ENCODE measurements at places on chromosomes 5 and 9.

DNA sequence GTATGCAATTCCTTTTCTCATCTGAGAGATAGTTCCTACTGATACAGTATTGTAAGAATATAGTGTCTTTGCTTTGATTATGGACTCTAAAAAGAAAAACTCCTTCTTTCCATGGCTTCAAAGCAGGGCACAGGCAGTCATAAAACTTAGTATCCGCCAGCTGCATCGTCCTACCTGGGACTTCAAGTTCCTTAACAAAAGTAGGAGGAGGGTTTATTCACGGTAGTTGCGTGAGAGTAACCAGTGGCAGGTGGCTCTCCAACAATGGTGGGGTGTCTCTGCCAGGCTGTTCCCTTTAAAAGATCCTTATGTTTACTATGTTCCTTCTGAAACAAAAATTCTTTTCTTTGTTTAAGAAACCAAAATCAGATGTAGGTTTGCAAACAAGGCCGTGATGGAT is 173.5 kb upstream of the DMAC1 start:
- DNase-seq = no peak

DNA sequence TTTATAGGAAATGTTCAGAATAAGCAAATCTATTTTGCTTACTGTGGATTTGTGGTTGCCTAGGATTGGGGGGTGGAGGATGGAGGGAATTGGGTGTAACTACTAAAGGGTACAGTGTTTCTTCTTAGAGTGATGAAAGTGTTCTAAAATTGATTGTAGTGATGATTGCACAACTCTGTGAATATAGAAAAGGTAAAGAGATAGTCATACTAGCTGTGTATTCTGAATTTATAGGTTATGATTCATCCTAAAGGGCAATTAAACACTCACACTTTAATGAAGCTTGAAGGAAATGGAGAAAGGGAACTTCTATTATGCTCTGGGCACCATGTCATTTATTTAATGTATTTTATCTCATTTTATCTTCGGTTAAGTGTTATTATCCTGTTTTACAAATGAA is 9.9 kb downstream of the TXNDC8 start:
- no peak for DNase-seq

DNA sequence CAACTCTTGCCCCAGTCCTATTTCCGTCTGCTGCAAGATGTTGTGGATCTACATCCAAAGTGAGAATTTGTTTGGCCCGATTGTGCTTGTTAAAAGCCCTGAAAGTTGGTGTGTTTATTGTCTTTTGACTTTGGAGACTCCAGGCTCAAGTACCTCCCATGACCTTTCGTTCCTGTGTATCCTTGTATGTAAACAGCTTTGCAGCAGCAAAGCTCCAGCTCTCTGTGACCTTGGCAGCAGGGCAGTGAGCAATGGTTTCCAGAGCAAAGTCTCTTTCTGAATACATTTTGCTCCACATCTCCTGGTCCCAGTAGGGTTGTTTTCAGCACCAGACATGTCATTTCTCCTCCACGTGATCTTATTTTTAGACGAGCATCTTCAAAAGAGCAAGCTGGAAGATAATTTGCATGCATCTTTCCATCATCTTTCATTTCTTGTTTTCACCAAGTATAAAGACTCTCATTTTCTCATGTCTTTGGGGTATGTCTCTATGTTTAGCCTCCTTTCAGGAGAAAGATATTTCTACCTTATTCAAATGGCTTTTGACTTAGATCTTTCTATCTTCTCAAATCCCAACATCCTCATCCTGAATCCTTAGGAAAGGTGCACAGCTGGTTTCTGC is 68.1 kb upstream of the ERCC6L2 start:
- no peak for DNase-seq

DNA sequence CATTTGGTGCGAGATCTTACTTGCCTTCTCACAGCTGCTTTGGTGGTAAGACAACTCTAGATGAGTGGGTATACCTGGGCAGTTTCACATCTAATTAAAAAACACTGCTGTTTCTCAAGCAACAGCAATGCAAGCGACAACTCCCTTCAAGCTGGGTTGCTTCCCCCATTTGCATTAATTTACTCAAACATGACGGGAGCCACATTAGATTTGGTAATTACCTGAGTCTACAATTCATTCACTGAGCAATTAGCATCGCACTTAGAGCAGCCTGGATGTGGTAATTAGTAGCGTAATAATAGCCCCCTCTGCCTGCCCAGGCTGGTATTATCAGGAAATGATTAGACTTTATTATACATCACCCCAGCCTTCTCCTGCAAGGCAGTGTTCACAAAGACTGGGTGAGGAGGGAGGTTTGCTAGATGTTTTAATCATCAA is 73.4 kb downstream of the FBXO38 start:
- DNase-seq = no peak

GRCh38 chr5:178502401-178503100 is 87.6 kb downstream of the COL23A1 start:
- DNase-seq = no peak

DNA sequence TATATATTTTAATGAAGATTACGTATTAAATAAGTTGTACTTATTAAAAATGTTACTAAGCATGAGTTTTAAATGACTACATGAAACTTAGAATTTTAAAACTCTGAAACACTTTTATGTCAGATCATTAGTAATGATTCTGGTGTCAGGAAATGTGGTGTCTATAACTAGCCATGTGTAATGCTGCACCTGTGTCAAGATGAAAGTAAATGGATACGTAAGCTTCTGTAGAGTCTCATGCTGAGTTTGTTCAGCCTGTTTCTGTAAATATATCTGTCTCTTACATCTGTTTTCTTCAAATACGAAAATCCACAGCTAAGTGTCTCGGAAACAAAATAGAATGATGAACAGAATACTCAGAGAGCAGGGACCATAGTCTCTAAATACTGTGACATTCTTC is 278.0 kb upstream of the SMC2 start:
- DNase-seq = no peak

GRCh38 chr9:4666042-4666699 is at the start of gene SPATA6L:
Gene SPATA6L (minus strand): TSS chr9:4666480. CDS start chr9:4666250, 230 bp downstream.
- no peak for DNase-seq

DNA sequence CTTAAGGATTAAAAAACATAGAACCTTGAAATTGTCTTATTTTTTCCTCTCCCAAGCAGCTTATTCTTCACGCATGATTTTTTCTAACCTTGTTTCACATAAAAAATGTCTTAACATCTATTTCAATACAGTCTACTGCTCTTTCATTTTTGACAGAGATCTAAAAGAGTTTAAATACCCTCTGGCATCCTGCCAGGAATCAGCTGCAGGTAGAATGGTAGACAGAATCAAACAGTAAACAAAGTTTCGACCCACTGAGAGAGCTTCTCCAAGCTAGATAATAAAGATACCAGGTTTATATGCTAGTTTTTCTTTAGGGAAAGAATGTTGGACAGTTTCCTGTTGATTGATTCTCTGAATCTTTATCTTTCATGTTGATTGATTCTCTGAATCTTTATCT is 555.8 kb upstream of the CDH9 start:
- DNase-seq = no peak

GRCh38 chr5:17405976-17406375 is 92.1 kb upstream of the TAF11L2 start:
- DNase-seq = no peak

- DNase-seq = no peak
These were observed 9.0 kb downstream of the KIAA1958 start for GRCh38 chr9:112495614-112496013.

GRCh38 chr9:132232522-132232921 is 70.7 kb downstream of the NTNG2 start:
- DNase-seq = no peak

GRCh38 chr9:14960881-14961280 is 50.7 kb upstream of the FREM1 start:
- DNase-seq = no peak

- DNase-seq = no peak
These were observed 127.2 kb downstream of the ARHGAP26 start for GRCh38 chr5:142897328-142897727.

DNA sequence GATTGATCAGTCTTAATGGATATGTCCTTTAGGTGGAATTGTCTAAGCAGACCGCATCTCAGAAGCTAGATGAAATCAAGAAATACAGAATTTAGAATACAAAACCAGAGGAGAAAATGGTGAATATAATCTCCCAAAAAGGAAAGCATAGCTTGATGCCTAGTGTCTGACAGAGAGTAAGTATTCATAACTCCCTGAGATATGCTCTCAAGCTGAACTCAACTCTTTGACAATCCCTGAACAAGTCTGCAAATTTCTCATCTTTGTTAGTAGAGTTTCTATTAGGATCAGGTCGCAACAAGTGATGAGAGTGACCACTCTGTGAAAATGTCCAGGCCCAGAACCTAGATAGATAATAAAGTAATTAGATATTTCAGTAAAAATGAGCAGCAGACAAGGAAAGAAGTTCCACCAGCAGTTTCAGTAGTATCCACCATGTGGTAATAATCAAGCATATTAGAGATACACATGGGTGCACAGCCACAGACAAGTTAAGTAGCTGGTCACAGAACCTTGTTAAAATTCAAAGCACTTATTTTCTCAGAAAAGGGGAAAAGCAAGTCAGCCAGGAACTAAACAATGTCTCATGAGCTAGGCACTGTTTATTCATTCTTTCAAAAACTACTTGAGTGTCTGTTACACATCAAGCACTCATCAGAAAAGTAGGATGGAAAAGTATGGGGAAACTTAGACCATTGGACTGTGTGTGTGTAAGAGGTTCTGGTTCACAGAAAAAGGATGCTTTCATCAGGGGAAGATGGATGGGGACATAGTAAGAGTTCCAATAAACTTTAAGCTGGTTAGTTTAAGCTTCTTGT is 481.5 kb upstream of the TUSC1 start:
- no peak for DNase-seq

- no peak for DNase-seq
These were observed 24.6 kb downstream of the NDUFA8 start for GRCh38 chr9:122134822-122135528.

GRCh38 chr5:75368391-75368790 is 31.4 kb downstream of the HMGCR start:
- no peak for DNase-seq

DNA sequence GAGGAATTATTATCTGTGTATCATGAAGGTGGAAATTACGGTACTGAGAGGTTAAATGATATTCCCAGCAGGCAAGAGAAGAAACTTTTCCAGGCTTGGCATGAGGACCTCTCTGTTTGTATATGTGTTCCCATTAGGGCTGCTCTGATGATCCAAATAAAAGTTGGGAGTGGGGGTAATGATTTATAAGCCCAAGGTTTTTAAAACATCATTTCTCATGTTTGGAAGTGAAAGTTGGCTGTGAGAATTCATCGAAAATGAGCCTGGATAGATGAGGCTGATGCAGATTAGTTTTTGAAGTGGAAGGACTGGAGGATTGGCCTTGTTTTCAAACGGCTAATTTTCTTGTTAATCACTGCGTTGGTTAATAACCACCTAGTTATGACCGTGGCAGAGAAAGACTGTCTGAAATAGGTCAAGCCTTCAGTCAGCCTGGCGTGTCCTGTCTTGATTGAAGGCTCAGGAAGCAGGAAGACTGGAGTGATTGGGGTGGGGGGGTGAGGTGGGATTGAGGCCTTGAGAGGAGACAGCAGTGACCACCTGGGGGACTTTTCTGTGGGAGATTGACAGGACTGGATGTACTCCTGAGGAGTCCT is 391.0 kb upstream of the WWC1 start:
- no peak for DNase-seq

DNA sequence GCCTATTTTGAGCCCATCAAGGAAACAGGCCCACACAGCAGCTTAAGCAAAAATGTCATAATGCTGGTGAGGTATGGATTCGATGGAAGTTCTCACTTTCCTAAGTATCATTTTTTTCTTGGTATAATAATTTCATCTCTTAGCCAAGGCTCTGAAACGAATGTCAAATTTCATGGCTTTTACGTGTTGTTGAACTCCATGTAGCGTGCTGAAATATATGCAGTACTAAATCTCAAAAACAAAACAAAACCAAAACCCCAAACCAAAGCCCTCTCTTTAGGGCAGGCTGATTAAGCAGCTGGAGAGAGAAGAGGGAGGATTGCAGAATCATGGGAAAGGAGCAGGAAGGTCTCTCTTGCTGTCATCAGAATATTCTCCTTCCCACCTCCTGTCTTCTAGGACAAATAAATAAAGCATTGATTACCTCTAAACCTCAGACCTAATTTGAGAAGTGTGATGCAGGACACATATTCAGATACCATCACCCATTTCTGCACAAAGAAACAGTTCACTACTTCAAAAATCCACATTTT is 58.3 kb downstream of the TMEM174 start:
- DNase-seq = no peak

DNA sequence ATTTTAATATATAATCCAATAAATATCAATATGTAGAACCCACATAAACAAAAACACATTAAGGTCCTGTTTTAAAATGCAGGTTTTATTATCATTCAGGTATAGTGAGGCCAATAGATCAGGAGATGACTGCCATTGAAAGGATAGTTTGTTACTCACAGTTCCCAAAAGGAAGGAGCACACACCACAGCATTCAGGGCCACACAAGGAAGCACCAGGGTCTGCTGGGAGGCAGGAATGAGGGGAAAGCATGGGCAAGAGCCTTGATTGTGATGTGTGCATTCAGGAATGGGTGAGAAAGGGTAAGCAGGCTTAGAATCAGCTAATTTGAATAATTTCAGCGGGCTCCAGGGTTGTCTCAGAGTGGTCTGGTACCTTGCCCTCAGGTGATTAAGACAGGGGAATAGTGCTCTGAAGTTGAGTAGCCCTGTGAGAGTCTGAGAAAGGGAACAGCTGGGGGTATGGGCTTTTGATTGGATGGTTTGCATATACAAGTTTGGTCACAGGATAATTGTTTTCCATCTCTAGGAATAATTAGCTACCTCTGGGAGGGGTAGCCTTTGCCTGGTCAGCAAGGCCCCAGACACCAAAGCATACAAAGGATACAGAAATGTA is 19.8 kb upstream of the OTULIN start:
- no peak for DNase-seq

- DNase-seq = no peak
These were observed 700.5 kb upstream of the ZNF608 start for GRCh38 chr5:125446986-125447385.

GRCh38 chr5:97167435-97167834 is 15.6 kb downstream of the RIOK2 start:
- no peak for DNase-seq

DNA sequence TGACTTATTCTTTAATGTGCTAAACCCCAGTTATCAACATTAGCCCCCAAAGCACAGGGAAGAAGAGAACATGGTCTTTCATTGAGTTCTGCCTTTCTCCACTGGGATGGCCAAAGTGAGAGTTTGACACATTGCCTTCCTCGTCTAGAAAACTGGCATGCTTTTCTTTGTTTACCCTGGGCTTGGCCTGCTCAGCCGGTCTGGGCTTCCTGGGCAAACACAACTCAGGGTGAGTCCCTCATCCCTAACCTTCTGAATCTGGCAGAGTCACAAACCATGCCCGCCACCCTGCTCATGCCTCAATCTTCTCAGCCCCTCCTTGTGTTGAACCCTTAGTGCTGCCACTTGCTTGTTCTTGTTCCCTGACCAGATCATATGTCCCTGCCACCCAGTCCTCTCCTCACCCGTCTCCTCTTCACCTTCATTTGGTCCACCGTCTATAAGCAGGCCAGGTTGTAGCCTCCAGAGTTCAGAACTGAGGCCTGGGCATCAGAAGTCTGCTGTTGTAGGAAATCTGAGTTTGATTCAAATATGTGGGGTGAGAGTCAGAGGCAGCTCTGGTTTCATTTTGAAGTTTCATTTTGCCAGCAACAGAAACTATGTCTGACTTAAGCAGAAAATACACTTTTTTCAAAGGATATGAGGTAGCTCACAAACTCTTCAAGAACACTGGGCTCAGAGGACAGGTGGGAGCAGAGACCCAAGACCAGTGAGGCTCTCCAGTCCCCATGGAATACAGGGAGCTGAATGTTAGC is 217.6 kb downstream of the NDUFS4 start:
- DNase-seq = no peak
